Stimulated activated CD4-positive, alpha-beta T cell treated with anti-CD3 and anti-CD28 coated beads, TNF-alpha, amount 100 ng/mL, for 4 hours (primary cell): ENCODE measurements at places on chromosomes 3 and 15.

GRCh38 chr15:87369269-87369668 is 887.3 kb downstream of the NTRK3 start:
- no peak for DNase-seq

GRCh38 chr3:134929976-134930375 is 134.9 kb downstream of the EPHB1 start:
- no peak for DNase-seq

- DNase-seq: no peak
Observed at GRCh38 chr15:62909257-62909656, 133.3 kb upstream of the TPM1 start.

DNA sequence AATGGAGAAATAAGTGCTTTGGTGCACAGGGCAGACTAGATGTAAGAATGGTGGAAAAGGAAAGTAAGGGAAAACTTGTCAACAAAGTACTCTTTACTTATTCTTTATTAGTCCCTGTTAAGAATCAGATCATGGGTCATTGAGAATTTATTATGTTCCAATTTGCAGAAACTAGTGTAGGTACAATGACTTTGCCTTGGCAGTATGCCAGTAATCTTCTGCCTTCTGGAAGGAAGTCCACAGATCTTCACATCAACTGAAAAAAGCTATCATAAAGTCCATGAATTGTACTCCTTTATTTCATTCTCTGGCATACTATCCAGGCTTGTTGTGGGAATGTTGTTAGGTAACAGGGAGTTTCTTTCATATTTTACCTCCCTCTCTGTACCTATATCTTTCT is 88.2 kb upstream of the FLNB start:
- no peak for DNase-seq

GRCh38 chr3:113754494-113755159 is 7.8 kb downstream of the ATP6V1A start:
- no peak for DNase-seq

DNA sequence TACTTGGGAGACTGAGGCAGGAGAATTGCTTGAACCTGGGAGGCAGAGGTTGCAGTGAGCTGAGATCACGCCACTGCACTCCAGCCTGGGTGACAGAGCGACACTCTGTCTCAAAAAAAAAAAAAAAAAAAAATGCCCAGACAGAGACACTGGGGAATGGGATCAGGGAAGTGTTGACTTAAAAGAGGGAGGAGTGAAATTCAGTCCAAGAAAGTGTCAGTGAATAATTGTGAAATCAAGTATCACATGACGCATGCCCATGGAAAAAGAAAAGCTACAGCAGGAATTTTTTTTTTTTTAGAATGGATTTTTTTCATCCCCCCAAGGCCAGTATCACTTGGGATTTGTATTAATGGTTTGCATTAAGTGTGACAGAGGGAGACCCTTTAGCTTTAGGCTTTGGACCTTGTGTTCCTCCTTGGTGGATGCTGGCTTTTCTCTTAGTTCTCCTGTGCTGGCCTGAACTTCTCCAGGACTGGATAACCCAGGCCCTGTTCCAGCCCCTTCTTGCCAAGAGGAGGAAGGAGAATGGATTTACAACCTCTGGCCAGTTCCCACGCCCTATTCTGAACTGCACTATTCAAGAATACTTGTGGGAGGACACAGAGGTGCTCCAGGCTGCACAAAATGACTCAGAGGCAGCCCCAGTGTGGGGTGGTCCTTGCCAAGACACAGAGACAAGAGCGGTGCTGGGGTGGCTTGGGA is 36.7 kb upstream of the ZNF774 start:
- no peak for DNase-seq

GRCh38 chr15:60859996-60860494 is 369.1 kb downstream of the RORA start:
- no peak for DNase-seq

DNA sequence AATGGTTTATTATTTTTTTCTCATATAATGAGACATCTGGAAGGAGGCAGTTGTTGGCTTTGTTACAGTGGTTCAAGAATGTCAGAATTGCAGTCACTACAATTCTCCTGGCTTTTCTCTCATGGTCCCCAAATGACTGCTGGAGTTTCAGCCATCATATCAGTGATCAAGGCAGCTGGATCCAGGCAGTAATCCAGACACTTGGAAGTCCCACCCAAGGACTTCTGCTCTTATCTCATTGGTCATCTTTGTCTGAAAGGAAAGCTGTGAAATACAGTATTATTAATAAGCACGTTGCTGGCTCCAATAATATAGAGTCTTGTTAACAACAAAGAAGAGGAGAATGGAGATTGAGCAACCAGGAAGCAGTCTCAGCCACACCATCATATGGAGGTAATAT is 22.9 kb upstream of the MED12L start:
- DNase-seq: no peak

DNA sequence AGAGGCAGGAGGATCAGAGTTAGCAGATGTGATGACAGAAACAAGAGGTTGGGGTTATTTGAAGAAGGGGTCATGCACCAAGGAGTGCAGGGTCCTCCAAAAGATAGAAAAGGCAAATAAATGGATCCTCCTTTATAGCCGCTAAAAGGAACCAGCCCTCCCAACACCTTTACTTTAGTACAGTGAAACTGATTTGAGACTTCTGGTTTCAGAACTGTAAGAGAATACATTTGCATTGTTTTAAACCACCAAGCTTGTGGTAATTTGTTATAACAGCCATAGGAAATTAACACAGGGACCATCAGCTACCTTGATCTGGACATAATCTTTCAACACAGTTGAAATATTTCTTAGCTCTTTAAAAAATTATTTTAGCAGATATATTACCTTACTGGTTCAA is 166.6 kb downstream of the TIGIT start:
- DNase-seq: no peak

DNA sequence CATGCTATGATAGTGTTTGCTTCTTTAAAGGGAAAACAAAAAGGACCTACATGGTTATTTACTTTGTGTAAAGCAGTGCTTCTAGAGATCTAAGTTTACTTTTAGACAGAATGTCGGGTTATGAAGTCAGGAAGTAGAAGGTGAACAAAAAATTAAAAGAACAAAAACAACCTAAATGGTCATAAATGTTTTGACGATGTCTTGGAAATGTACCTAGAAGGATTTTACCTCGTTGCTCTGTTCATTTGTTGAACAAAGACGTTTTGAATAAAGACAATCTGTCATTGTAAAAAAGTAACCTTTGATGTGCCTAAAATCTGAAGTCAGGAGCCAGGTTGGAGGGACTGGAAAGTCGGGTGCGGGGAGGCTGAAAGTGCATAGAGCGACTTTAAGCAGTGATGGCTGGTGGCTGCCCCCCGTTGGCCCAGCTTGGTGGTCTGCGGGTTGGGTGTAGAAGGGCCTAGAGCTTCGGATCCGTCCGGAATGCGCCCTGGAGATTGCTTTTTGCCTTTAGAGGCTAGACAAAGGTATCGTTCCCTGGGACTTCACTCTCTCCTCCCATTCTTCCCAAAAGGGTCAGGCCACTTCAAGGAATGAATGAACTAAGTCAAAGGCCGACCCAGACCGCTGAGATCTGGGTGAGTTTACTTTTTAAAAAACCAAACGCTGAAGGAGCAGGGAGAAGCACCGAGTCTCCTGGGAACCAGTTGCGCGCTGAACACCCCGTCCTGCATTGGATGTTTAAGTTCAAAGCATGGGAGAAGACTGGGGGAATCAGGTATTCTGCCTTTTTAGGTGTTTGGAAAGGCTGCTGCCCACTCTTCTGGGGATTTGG is 2.1 kb downstream of the SOX14 start:
- DNase-seq: no peak

DNA sequence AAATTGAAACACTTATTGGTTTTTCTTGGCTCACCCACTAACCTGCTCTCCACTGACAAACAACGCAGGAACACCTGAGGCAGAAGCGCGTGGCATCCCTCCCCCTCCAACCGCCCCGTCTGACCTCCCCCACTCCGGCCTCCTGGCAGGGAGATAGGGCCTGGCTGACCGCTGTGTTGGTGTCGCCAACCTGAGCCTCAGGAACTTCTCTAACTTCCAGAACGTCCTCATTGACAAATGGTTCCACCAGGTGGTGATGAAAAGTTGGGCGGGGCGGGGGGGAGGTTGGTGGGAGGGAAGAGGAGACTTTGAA is 22.8 kb downstream of the IL17RD start:
- DNase-seq: no peak

GRCh38 chr15:57134851-57135250 is 216.4 kb downstream of the TCF12 start:
- DNase-seq: no peak

DNA sequence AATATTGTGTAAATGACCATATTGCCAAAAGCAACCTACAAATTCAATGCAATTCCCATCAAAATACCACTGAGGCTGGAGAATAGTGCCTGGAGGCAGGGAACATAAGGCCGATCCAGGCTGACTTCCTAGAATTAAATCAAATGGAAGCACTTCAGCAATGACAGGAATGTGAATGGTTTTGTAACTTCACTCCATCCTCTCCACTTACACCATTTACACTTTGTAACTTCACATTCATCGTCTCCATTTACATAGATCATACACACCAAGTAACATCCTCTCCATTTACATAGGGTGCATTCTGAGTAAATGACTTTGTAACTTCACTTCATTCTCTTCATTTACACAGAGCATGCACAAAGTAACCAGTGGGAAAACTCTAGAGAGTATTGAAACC is 11.6 kb downstream of the STRIT1 start:
- DNase-seq: no peak

- DNase-seq: no peak
Observed at GRCh38 chr3:59065240-59065639, 15.4 kb upstream of the CFAP20DC start.

DNA sequence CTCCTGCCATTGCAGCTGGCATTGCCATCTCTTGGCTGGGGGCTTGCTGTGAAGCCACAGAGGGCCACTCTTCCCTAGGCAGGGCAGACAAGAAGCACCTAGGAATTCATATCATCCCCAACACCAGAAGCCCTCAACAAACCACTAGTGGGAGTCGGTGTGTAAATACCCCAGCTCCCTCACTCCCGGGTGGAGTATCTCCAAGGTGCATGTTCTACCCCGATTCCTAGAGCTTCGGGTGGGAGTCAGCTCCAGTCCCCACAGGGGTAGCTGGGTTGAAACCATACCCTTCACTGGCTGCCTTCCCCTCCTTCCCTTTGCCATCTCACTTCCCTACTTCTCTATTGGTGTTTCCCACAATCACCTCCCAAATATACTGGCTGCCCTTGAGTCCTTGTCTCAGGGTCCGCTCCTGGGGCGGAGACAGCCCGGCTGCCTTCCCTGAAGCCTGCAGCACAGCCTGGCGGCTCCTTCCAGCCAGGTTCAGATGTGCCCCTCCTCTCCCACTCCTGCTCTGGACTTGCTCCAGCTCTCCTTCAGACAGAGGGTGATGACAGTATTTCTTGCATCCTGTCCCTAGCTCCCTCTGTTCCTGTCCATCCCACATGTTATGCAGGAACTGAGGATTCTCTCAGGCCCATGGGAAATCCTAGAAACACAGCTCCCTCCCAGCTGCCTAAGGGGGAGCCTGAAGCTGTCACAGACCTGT is 33.3 kb downstream of the FAM3D start:
- DNase-seq: no peak

GRCh38 chr3:47337656-47338055 is 43.2 kb upstream of the PTPN23 start:
- DNase-seq: no peak

DNA sequence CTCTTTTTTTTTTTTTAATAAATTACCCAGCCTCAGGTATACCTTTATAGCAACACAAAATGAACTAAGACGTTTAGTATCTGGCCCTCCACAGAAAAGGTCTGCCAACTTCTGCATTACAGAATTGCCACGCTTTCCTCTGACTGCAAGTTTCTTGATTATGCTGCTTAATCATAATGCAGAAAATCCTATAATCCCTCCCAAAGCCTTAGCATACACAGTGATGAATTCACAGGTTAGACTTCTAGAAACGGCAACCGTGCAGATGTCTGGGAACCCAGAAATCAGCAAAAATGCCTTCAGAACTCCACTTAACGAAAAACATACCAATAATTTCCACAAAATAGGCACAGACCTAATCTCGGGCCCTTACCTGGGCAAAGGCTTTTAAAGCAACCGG is 144.7 kb upstream of the FRMD4B start:
- DNase-seq: no peak

DNA sequence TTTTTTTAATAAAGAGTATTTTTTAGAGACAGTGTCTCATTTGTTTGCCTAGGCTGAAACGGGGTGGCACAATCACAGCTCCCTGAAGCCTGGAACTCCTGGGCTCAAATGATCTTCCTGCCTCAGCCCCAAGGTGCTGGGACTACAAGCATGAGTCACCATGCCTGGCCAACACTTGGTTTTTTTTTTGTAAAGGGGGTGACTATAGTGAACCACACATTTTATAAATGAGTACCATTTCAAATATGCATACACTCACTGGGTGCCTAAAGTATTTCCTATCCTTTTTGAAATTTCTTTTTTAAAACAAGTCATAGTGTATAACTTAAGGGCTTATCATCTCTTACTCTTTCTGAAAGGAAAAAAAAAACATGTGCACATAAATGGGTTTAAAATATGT is 325.2 kb upstream of the MEIS2 start:
- no peak for DNase-seq

GRCh38 chr3:64046592-64046991 is 23.3 kb upstream of the PSMD6 start:
- no peak for DNase-seq

DNA sequence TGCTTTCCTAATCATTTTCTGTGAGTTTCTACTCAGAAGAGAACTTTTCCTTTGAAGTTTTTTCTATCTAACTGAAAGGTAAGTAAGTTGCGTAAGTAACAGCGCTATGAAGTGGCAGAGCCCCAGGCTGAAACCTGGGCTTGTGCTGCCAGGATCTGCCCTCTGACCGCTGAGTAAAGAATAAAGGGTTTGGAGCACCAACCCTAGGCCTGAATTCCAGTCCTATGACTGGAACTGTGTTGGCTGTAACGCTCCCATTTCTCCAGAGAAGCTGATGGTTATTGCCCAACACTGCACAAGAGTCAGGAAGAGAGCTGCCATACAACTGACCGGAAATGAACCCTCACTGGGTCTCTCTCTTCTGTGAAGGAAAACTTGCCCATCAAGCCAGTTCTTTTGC is 87.0 kb downstream of the FOXB1 start:
- DNase-seq: no peak

- DNase-seq: no peak
Observed at GRCh38 chr15:83430441-83430840, 16.7 kb upstream of the SH3GL3 start.

DNA sequence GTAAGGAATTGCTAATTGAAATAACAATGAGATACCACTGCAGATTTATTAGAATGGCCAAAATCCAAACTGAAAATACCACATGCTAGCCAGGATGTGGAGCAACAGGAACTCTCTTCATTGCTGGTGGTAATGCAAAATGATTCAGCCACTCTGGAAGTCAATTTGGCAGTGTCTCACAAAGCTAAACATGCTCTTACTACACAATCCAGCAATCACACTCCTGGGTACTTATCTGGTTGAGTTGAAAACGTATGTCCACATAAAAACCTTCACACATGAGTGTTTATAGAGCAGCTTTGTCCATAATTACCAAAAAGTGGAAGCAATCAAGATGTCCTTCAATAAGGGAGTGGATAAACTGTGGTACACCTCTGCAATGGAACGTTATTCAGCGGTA is 113.3 kb downstream of the SMAD6 start:
- DNase-seq: no peak
